ENCODE measurements at places on chromosomes 3 and 15.

GRCh38 chr3:81518945-81519344, 242.5 kb downstream of the GBE1 start:
- no peak for DNase-seq

GRCh38 chr3:22349215-22349851, 598.3 kb upstream of the ZNF385D start:
- DNase-seq: no peak

GRCh38 chr15:72197460-72198355, at the start of gene GRAMD2A:
Gene GRAMD2A (minus strand): TSS chr15:72197787.
- DNase-seq: peak; percentile 83

- DNase-seq: no peak
Measured at GRCh38 chr15:25057574-25057973, 102.8 kb downstream of the SNRPN start.

GRCh38 chr15:99029341-99030144, 22.0 kb upstream of the PGPEP1L start:
- DNase-seq: no peak

- no peak for DNase-seq
Measured at GRCh38 chr15:74024687-74025086, 30.2 kb downstream of the PML start.

- DNase-seq: no peak
Measured at GRCh38 chr3:130826516-130827182, 67.2 kb upstream of the ATP2C1 start.

DNA sequence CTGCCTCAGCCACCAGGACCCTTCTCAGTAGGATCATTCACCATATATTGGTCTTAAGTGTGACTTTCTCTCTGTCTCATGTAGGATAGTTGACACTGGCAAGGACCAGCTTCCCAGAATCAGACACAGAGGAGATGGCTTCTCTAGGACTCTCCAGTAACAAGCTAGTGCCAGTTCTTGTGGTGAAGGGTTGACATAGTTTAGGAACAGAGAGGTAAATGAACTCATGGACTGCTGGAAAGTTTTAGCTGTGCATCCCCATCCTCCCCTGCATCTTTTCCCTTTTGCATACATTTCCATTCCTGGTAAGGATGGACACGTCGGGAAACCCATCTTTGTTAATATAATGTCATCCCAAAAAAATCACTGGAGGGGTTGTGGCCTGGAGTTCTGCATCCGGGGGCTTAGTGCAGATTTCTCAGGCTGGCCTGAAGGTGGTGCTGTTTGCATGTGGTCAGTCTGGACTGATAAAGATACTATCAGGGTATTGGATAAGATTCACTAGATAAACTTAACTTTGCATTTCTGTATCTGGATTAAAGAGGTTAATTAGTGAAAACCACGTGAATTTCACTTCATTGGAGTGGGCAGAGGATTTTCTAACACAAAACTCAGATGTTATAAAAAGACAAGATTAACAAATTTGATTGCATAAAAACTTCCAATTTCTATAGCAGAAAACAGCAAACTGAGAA, 110.8 kb downstream of the TBC1D2B start:
- DNase-seq: peak; percentile 67

- DNase-seq: no peak
Measured at GRCh38 chr15:71330638-71331162, 215.4 kb downstream of the THSD4 start.

- no peak for DNase-seq
Measured at GRCh38 chr3:115280506-115280905, 133.4 kb upstream of the ZBTB20 start.

- DNase-seq: no peak
Measured at GRCh38 chr3:47102081-47102600, 61.8 kb downstream of the SETD2 start.
